Activated CD8-positive, alpha-beta memory T cell treated with anti-CD3 and anti-CD28 coated beads for 24 hours (primary cell): ENCODE measurements at places on chromosomes 1 and 21.

DNA sequence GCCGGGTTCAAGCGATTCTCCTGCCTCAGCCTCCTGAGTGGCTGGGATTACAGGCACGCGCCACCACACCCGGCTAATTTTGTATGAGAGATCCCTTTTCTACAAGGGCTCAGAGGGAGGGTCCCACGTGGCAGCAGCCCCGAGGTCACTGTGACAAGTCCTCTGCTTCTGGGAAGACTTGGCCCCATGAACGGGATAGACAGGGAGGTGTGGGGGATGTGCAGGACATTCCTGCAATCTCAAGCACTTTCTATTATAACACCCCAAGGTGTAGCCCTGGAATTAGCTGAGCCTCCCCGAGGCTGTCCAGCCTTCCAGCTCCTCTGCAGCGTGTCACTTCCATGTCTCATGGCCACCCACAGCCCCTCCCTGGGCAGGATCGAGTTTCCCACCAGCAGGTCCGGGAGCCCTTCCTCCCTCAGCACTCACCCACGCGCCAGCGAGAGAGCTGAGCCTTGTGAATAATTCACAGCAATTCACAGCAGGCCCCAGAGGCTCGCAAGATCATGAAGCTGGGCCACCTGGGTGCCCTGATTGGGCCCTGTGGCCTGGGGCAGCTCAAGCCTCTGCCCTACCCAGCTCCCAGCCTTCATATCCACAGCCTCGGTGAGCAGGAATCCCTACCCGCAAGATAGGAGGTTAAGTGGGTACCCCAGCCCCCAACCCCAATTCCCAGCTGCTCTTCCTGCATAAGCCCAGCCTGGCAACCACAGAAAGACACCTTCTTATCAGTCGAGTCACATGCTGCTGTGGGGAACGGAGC is 22.8 kb upstream of the RNU1-4 start:
- DNase-seq = peak; percentile 60

DNA sequence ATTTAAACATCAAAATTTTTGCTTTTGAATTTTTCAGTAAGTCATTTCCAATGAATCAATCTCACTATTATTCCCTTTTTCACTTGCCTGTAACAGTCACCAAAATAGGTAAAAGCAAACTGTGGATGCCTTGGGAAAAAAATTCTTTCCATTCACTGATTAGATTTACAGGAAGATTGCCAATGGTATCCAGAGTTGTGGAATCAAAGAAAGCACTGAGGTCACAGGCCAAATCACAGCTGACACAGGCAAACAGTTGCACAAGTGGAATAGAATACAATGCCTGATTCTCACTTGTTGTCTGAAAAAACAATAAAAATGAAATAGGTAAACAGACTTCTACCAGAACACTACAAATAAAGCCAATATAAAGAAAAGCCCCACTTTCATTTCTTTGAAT is 48.4 kb downstream of the LTN1 start:
- no peak for DNase-seq

DNA sequence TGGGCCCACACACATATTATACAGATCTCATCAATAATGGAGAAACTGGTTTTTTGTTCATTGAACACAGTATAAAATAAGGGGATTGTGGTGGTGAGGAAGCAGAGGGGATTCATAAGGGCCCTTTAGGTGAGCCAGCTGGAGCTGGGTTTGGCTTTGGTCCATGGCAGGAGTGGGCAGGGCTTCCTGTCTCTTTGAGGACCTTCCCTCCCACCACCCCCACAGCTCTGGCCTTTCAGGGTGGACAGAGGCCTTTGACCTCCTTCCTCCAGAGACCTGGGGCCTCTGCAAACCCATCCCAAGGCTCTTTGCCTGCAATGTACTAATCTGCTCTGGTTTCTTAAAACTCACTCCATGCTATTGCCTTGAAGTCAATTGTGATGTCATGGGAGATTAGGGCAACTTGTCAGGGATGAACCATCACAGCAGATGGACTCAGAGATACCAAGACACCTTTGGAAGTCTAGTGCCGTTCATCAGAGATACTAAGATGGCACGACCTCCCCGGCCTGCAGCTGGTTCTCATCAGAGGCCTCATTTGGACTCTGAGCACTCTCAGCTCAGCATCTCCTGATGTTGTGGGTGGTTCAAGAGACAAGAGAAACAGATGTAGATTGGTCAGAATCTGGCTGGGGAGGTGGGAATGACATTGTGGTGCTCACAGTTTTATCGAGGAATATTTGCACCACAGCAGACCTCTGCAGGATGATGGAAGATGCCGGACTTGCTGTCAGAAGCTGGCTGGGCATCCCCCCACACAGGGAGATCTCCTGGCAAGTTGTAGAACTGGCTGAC is 37.9 kb downstream of the LHX4 start:
- no peak for DNase-seq

DNA sequence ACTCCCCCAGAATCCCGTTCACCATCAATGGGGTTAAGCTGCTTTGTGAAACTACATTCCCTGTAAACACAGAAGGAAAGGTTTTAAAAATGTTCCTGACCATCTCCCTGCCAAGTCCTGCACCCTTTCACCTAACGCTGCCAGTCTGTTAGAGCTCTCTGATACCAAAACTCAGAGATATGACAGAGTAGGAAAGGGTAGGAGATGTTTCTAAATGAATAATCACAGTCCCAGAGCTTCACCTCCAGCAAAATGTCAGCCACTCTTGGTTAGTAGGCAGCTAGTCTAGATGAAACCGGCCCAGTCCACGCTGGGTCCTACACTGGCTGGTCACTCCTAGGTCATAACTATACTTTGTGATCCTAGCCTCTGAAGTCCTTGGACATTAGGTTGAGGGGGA is 26.7 kb downstream of the SLAMF6 start:
- DNase-seq = no peak

GRCh38 chr1:101993710-101994109 is 3.0 kb downstream of the OLFM3 start:
- DNase-seq = no peak
